CD4-positive, alpha-beta T cell treated with Interleukin-12 subunit alpha and Interleukin-12 subunit beta, for 1 hour (primary cell): ENCODE measurements at places on chromosomes 7 and 10.

DNA sequence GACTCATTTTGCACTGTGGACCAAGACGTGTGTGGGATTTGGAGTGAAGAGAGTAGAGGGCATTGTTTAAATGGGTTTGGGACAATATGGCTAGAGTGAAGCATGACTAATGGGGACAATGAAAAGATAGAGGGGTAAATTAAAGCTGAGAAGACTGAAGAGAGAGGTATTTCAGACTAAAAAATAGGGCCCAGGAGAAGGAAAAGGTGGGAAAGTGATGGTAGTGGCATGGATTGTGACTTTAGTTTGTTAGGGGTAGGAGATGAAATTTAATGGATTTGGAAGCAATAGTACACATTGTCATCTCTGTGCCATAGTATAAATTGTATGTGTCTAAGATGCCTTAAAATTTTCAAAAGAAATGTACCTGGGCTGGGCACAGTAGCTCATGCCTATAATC lies 18.2 kb downstream of the CDK1 start:
- no peak for DNase-seq

DNA sequence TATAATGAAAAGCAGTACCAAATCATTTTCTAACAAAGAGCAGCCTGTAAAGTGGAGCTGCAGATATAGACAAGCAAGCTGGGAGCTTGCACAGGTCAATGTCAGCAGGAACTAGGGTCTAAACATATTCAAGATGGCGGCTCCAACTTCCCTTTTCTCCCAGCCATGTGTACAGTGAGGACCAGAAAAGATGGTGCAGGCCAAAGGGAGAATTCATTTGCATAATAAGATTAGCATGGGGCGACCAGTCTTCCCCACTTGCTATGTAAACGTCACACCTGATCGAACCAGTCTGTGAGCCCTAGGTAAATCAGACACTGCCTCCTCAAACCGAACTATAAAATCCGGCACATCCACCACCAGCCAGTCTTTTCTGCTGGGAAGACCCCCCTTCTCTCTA lies 4.4 kb upstream of the RAPGEF5 start:
- DNase-seq, result no peak

GRCh38 chr10:121033366-121033765 lies 182.2 kb downstream of the WDR11 start:
- no peak for DNase-seq

DNA sequence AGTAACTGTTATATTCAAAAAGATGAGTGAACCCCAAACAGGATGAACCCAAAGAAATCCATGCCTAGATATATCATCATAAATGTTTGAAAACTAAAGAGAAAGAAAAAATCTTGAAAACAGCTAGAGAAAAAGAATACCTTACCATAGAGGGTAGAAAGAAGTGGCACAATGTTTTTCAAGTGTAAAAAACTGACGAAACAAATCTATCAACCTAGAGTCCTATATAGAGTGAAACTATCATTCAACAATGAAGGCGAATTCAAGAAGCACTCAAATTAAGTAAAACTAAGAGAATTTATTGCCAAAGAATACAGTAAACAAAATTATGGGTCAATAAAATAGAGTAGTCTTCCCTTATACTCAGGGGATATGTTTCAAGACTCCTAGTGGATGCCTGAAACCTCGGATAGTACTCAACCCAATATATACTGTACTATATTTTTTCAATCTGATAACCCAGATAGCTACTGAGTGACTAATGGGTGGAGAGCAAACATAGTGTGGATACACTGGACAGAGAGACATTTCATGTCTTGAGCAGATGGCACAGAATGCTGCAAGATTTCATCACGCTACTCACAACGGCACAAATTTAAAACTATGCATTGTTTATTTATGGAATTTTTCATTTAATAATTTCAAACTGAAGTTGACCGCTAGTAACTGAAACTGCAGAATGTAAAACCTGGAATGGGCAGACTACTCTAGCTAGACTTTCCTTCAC lies 52.6 kb upstream of the TMEM106B start:
- no peak for DNase-seq

- no peak for DNase-seq
These were observed 9.2 kb downstream of the NPFFR1 start for GRCh38 chr10:70274643-70275042.

DNA sequence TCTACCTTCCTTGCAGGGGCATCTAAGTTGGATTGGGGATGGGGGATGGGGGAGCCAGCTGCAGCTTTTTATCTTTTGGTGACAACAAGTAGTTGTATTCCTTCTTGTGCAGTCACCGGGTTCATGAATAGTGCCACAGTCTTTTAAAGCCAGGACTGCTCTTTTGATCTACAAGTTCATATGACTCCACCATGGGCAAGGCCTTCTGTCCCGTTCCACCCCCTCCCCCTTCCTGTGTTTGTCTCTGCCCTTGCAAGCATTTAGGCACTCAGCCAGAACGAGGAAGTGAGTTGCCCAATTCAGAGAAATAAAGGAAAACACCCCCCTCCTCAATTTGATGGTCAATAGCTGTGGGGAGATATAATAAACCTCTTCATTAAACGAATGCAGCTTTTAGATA lies 44.8 kb upstream of the EGR2 start:
- no peak for DNase-seq

- peak; percentile 53 for DNase-seq
These were observed 76.8 kb downstream of the ADK start for GRCh38 chr10:74227697-74228424.

- DNase-seq, result no peak
These were observed 50.1 kb upstream of the ELN start for GRCh38 chr7:73977619-73978618.

DNA sequence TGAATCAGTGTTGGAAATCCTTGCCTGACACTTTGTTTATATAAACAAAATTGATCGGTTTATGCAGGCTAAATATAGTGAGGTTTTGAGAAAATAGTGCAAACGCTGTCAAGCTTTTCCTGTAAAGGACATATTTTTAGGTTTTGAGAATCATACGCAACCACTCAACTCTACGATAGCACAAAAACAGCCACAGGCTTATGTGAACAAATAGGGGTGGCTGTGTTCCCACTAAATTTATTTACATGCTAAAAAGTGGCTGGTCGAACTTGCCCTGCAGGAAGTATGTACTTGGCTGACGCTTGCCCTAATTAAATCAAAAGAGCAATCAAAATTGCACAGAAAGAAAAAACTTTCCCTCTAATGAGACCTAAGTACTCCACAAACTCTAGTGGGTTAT lies 234.7 kb upstream of the CACNA2D1 start:
- no peak for DNase-seq

- DNase-seq, result no peak
These were observed 184.3 kb upstream of the CTBP2 start for GRCh38 chr10:125344573-125345171.

GRCh38 chr10:131743190-131744151 lies 157.3 kb upstream of the PPP2R2D start:
- no peak for DNase-seq

GRCh38 chr10:86056672-86057071 lies 309.9 kb downstream of the GRID1 start:
- no peak for DNase-seq

GRCh38 chr10:104678658-104679057 lies 37.6 kb downstream of the SORCS3 start:
- no peak for DNase-seq

DNA sequence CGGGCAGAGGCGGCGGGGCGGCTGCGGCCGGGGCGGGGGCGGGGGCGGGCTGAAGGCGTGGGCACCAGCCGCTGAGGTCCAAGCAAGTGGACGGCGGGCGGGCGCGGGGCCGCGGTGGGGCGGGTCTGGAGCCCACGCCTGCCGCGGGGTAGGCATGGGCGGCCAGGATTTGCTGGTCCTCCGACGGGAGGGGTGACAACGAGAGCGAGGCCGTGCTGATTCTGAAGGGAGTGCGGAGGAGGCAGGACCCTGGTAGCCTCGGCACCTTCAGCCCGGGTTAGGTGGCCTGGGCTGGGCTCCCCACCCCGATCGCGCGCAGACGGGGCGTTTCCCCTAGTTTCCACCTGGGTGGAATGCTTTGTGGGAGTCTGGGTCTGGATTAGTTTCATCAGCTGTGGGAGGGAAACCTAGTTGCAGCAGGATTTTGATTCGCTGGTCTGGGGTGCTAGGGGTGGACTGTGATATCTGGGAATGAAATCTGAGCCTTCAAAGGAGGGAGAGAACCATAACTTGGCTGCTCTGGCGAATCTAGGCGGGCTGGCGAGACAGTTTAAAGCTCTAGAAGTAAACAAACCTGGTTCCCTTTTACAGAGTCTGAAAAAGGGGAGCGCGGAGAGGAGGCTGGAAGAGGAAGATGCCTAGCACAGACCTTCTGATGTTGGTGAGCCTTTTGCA lies 609 bp downstream of the SGPL1 start:
- DNase-seq, result peak; percentile 36

DNA sequence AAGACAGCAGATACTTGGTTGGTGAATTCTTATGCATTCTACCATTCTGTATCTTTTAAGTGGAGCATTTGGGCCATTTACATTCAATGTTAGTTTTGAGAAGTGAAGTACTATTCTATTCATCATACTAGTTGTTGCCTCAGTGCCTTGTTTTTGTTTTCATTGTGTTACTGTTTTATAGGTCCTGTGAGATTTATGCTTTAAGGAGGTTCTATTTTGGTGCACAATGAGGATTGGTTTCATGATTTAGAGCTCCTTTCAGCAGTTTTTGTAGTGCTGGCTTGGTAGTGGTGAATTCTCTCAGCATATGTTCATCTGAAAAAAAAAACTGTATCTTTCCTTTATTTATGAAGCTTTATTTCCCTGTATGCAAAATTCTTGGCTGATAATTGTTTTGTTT lies 23.3 kb upstream of the WNT2 start:
- no peak for DNase-seq

GRCh38 chr7:51077987-51078370 lies 238.6 kb downstream of the COBL start:
- no peak for DNase-seq

- no peak for DNase-seq
These were observed 90.2 kb downstream of the SH3PXD2A start for GRCh38 chr10:103765168-103765567.

DNA sequence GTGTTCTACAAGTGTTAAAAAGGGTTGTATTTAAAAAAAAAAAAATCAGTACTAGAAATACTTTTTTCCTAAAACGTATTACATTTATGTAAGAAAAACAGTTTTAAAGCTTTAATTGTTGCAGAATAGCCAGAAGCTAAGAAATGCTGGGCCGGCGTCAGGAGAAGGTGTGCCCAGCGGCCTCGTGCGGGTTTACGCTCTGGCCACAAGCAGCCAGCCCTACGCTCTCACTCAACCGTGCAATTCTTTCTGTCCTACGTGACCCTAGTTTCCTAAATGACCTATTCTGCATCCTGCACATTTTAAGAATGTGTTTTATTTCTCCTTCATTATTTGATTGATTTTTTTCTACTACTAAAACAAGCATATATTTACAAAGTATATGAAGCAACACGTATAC lies 279.7 kb upstream of the KLF14 start:
- no peak for DNase-seq

DNA sequence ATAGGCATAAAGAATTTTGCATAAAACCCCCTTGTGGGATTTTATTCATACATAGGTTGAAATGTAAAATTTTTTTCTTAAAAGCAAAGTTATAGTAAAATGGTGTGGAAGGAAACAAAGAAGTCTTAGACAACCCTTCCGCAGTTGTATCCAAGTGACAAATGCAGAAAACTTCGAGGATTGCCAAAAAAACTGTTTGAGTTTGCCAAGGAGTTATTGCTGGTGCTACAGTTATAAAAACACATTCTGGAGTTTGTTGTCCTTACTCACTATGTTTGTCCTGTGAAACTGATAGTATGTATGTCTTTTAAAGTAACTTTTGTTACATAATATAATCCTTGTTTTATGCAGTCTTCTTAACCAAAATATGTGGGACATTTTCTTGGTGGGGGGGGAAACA lies 120.3 kb downstream of the FOXP2 start:
- no peak for DNase-seq

DNA sequence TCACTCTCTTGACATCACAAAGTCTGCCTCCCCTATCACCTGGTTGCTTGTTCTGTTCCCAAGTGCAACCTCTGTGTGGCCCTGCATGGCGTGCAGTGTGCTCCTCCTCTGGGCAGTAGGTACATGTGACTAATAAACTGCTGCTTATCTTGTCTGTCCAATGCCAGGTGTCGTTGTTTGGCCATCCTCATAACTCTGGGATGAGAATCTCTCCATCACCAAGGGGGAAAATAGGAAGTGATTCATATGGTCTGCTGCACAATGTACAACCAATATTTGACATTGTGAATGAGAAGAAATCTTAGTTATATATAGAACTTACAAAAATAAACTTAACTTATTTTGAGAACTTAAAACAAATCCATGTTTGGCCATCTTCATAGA lies 135.2 kb downstream of the INHBA start:
- DNase-seq, result no peak

DNA sequence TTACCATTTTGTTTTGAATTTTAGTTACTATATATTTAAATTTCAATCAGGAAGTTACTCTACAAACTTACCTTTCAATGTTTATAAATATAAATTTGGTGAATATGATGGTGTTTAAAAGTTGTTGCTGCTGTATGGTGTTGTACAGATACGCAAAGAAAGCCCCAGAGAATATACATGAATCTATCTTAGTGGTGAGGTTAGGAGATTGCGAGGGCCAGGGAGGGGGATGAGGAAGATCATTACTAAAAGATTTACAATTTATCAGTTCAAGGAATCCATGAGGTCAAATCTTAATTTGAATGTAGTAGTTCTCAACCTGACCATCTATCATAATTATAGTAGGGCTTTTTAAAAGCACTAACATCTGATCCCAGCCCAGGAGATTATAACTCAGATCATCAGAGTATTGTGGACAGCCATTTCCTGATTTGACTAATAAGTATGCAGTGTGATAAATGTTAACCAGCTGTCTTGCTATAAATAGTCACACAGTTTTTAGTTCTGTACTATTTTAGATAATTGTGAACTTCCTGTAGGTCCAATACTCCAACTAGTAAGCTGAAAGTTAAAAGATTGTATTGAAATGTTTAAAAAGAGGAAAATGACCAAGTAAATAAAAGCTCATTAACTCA lies 23.6 kb downstream of the FAM3C start:
- DNase-seq, result peak; percentile 30

GRCh38 chr7:51228386-51228958 lies 88.1 kb downstream of the COBL start:
- DNase-seq, result no peak

DNA sequence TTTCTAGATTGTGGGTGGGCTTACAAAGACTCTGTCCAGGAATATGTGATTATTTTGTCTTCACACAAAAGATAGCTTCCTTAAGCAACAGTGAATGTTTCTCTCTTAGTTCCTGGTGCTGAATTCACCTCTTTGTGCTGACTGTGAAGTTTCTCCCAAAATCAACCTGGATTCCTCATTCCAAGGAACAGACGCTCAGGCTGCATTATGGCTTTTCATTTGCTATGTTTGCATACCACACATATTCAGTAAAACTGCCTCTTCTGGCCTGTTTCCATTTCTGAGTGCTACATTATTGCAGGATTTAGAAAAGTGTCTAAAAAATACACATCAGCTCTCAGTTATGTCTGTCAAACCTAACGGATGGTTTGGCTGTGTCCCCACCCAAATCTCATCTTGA lies 21.5 kb downstream of the MACROH2A2 start:
- DNase-seq, result no peak

DNA sequence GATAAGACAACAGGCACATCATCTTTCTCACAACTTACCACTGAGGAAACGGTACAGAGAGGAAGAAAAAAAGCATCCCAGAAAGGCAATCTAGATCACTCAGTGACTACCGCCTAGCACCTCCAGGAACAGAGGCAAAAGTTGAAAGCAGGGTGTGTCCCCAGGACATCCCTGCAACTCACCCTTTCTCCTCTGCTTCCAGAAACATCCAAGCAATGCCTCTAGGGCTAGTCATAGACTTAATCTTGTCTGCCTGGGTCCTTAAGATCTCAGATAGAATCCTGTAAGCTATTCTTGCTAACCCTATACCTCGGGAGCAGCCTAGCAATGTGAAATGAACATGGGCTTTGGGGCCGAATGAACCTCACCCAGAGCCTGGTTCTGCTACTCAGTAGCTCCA lies 18.8 kb upstream of the PDCD4 start:
- no peak for DNase-seq
